Amniotic epithelial cell (primary cell): ENCODE measurements at places on chromosomes 2 and 18.
A peak's percentile ranks its signal among the peaks of the same experiment; 100 is the strongest.

GRCh38 chr2:215615803-215616174 lies 179.9 kb upstream of the FN1 start:
- DNase-seq: no peak

DNA sequence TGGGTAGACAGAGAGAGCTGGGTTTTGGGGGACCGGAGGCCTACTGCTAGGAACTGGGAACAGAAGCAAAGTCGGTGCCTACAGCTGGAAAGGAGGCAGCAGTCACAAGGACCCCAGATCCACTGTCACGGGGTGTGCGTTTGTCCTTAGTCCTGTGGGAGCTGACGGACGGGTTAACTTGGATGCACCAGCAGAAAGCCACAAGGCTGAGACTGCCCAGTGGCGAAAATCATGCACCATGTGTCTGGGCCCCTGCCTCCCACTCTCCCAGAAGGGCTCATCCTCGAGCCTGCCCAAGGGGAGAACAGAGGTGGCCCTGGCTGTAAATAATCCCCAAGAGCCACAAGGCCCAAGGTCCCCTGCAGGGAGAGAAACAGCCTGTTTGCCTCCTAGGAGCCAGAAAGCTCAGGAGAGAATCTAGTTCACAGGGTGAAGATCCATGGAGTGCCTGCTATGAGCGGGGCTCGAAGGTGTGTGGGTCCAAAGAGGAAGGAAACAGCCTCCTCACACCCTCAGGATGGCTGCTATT lies 11.7 kb upstream of the RALB start:
- DNase-seq: no peak

GRCh38 chr2:76584474-76584873 lies 873.8 kb upstream of the GCFC2 start:
- no peak for DNase-seq

DNA sequence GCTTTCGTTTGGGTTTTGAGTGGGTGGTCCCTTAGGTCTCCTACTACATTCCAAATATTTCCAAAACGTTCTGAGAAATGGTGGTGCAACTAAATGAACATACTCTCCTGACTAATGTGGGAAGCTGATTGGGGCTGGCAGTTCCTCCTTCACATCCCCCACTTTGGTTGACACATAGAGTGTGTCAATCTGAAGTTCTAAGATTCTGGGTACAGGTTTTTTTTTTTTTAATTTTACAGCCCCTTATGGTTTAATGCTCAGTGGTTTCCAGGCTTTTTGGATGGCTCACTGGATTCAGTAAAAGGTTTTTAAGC lies 58.4 kb upstream of the ITGB6 start:
- DNase-seq: no peak

GRCh38 chr2:13597176-13597575 lies 880.4 kb downstream of the TRIB2 start:
- no peak for DNase-seq

DNA sequence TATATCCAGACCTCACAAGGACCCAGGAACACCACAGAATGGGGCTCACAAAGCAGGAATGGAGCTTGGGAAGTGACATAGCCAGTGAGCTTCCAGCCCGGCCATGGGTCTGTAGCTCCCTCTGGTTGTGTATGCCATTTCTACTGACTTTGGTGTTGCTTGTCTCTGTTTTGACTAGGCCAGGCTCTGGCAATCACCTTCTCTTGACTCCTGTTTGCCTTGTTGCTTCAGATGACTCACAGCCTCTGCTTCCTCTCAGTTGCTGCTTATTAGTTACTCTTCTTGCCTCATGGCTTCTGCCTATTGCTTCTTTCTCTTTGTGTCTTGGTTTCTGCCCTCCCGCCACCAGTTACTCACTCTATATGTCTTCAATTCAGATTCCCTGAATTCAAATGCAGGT lies 15.8 kb upstream of the IER3IP1 start:
- peak; percentile 55 for DNase-seq

GRCh38 chr18:51561821-51562220 lies 364.3 kb upstream of the MEX3C start:
- DNase-seq: peak; percentile 27

GRCh38 chr2:57920342-57920939 lies 126.2 kb upstream of the VRK2 start:
- no peak for DNase-seq

GRCh38 chr18:23301972-23302371 lies 151.1 kb upstream of the RIOK3 start:
- DNase-seq: no peak

- no peak for DNase-seq
Observed at GRCh38 chr2:203463266-203463678, 71.8 kb downstream of the RAPH1 start.

GRCh38 chr2:16656784-16657391 lies 8.7 kb downstream of the CYRIA start:
- no peak for DNase-seq

DNA sequence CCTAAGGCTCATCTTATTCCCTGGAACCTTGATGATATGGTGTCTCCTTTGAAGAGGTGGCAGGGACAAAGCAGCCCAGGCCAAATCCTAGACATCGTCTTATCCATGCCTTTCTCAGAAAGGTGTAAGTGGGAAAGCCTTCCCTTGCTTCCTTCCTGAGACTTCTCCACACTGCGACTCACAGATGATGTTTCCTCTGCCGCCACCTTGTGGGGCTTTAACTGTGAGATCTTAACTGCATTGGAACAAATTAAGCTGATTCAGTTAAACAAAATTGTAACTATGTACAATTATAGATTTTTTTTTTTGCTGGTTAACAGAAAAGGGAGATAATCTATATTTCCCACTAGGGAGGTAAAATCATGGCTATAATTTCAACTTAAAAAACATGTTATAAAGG lies 10.0 kb upstream of the GCA start:
- DNase-seq: peak; percentile 19

- DNase-seq: no peak
Observed at GRCh38 chr2:233036162-233036838, 3.8 kb downstream of the NEU2 start.

DNA sequence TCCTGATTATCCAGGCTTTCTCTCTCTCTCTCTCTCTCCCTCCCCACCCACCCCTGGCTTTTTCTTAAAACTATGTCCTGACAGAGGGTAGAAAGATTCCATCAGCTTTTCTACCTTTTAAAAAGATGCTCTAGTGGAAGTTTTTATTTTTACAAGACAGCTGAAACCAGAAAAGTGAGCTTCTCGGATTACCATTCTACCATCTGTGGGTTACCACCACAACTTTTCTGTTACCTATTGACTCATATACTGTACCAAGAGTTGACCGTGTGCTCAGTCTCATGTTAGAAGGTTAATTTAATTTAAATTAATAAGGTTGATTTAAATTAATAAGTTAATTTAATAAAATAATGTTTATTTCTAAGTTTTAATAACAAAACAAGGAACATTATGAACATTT lies 137.6 kb downstream of the UPP2 start:
- DNase-seq: no peak

DNA sequence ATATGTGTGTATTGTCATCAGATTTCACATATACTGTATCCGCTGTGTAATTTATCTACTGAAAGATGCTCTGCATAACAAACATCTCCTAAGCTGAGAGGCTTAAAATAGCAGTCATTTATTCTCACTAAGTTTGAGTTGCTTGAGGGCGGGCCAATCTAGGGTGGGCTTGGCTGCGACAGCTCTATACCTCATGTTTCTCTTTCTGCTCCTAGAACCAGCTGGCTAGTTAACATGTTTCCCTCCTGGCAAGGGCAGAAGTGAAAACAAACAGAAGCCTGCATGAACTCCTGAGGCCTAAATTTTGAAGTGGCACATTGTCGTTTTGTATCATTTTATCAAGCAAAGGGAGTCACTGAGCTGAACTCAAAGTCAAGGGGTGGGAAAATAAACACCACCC lies 585.0 kb upstream of the VRK2 start:
- no peak for DNase-seq

GRCh38 chr2:236749346-236749745 lies 179.7 kb downstream of the ACKR3 start:
- peak; percentile 13 for DNase-seq

DNA sequence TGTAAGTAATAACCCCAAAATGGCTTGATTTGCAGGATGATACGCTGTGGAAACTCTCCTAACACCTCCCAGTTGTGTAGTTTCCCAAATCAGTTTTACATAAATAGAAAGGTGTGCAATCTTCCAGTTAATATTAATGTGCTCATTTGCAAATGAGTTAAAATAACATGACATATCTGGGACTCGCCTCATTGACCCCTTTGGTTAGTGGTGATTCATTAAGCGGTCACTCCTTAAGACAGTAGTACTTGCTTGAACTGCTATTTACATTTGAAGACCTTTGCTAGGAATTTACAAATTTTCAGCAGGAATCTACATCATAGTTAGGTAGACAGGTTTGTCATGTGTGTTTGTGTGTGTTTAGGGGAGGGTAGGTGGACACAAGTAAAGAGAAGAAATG lies 1367.7 kb upstream of the CELF4 start:
- no peak for DNase-seq

DNA sequence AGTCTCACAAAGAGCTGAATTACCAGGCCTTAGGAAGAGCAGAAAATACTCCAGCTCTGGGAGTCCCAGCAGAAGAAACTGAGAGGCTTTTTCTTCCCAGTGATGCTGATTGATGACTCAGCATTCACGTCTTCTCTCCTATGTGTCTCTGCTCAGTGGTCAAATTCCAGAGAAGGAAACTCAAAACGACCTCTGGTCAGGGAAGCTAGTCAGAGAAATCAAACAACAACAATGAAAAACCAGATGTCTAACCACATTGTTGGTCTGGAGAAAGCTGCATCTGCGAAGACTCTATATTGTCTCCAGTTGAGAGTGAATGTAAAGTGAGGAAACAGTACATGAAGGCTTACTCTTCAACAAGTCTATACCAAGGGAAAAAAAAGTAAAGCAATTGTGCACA lies 28.6 kb upstream of the CERS6 start:
- peak; percentile 84 for DNase-seq

- DNase-seq: no peak
Observed at GRCh38 chr2:144244938-144245337, 275.0 kb downstream of the ZEB2 start.

- DNase-seq: no peak
Observed at GRCh38 chr2:98488252-98488651, 43.6 kb downstream of the INPP4A start.

DNA sequence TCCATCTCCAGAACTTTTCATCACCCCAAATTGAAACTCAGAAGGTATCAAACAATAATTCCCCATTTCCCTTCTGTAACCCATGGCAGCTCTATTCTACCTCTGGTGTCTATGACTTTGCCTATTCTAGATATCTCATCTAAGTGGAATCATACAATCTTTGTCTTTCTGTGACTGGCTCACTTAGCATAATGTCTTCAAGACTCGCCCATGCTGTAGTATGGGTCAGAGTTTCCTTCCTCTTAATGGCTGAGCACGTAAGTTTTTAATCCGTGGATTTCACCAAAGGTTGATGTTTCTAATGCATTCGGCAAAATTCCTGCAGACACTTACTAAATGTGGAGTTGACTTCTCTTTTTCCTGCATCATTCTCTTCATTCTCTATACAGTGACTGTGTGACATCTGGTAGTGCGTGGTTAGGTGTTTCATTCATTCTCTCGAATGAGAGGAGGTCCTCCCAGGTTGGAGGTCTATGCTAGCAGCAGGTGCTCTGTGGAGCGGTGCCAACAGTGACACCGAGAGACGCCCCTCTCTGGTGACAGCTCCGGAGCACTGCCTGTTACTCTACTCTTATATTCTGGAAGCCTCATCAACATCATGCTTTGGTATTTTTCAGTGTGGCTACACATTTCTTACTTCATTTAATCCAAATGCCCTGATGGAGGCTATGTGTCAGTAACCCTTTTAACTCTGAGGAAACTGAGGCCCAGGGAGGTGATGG lies 50.1 kb downstream of the ATOH8 start:
- DNase-seq: no peak

DNA sequence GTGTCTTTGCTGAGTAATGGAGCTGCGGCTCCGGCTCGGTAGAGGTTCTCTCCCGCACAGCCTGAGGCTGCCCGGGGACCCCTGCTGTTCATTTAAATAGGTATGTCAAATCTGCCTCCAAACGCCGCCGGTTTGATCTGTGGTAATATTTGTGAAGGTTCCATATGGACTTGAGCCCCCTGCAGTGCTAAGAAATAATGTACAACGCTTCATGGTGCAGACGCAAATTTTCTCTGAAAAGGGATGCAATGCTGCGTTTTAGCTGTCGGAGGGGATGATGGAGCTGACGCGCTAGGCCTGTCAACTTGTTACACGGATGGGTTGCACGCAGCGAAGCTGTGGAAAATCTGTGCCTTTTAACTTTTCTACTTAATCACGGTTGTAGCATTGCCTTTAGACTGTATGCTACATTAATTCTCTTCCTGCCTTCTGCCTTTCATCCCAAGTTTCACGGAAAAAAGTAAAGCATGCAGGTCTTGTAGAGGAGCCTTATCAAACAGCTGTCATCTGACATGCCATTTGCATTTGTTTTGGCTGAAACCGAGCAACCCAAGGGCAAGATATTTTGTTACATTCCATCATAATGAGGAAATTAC lies 43.2 kb downstream of the MRPS9 start:
- peak; percentile 28 for DNase-seq

DNA sequence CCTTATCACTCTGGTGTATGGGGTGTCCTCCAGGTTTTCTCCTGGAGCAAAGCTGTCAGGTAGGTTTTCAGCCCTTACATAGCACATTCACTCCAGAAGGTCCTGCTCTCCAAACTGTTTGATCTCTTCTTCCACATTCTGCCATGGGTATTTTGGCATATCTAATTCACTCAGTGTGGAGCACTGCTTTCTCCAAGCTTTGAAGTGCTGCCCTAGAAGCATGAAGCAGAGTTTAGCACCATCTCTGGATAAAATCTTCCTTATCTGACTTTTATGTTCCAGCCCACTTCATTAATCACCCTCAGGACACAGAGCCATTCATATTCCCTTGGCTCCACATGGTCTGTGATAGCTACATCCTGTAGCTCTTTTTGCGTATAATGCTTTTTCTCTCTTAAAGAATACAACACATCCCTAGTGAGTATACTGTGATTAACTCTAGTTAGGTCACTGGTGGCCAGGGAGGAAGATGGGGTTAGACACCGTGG lies 56.7 kb upstream of the ARHGAP28 start:
- DNase-seq: peak; percentile 54

- no peak for DNase-seq
Observed at GRCh38 chr18:55314031-55314430, 274.0 kb downstream of the TCF4 start.
